Dermis blood vessel endothelial cell (primary cell): ENCODE measurements at places on chromosomes 3 and 15. TPM values are rescaled to one million over a fixed set of nuclear protein-coding genes. Genes with fewer than 3 reads are reported as not detected.

- no peak for DNase-seq
These were observed 8.6 kb upstream of the ITGB5 start for GRCh38 chr3:124895756-124896155.

GRCh38 chr15:49877873-49878521 lies 241.0 kb downstream of the ATP8B4 start:
- no peak for DNase-seq

DNA sequence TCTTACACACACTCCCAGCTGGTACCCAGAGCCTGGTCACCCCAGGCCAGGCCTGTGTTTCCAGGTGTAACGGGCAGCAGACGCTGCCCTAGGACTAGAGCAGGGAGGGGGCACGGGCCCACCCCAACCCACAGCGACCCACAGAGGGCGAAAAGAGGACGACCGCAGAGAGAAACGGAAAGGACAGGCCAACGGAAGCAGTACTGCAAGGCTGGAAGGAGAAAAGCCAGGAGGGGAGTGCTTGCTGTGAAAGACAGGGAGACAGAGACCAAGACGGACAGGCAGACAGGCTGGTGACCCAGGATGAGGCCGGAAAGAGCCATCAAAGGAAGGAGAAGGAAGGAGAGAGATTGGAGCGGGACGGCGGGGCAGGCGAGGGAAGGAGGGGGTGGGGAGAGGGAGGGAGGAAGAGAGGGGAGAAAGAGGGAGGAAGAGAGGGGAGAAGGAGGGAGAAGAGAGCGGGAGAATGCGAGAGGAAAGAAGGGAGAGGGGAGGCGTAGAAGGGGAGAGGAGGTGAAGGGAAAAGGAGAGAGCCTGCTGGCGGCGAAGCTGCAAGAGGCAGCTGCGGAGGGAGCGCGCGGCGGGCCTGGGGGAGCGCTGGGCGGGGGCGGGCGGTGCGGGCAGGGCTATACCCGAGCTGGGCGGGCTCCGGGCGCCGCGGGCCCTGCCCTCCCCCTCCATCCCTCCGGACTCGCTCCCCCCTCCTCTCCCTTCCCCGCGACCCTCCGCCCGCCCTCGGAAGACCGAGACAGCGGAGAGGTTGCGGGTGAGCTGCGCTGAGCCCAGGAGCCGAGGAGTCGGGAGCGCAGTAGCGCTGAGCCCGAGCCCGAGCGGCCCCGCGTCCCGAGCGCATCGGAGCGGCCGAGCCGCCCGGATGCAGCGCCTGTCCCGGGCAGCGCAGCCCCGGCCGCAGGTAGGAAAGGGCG lies at the start of gene SLC6A1:
SLC6A1 (plus strand) TSS at position 732 of the 926 bp plus-strand sequence. CDS start 24,464 bp downstream, outside the sequence.
- DNase-seq, result no peak

DNA sequence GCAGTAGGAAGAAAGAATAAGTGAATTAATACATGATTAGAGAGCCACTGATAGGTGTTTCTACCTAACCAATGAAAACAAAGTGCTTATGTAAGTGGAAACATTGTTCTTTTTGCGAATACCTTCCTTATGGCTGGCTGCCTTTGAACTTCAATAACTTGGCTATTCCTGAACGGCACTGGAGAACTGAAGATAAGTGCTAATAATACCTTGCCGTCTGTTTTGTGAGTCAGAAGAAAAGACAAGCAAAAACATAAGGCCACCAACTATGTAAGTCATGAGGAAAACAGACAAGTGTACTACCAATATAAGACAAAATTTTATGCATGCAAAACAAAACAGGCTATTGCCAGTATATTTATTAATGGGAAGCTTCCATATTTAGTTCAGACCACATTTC lies 160.6 kb downstream of the SUCLG2 start:
- no peak for DNase-seq

DNA sequence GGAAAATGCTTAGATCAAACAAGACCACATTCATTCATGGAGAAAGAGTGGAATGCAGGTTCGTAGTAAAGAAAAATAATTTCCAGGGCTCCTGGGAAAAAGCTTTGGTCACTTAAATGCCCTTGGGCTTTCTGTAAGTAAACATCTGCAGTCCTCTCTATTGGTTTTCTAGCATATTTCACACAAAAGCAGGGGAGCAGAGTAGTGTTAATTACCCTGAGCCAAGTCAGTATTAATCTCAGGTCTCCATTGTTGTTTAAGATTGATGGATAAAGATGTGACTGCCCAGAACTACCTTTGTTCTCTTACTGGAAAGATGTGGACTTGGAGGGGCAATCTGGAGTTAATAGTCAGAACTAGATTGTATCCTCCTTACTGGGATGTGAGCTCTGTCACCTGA lies 242.6 kb downstream of the PTPRG start:
- no peak for DNase-seq

The TIMP4 gene
- total RNA-seq, result 0.34 and 0.51 TPM in 2 replicates

The SH3GL3 gene
- not detected in 2 replicates for total RNA-seq

The MDFIC2 gene
- total RNA-seq, result not detected in 2 replicates

The KBTBD13 gene
- total RNA-seq, result not detected in 2 replicates

The SLC22A14 gene
- 0.17 TPM in 1 of 2 replicates, not detected in the other for total RNA-seq
